Naive thymus-derived CD4-positive, alpha-beta T cell (primary cell): ENCODE measurements at places on chromosomes 16 and 17.

DNA sequence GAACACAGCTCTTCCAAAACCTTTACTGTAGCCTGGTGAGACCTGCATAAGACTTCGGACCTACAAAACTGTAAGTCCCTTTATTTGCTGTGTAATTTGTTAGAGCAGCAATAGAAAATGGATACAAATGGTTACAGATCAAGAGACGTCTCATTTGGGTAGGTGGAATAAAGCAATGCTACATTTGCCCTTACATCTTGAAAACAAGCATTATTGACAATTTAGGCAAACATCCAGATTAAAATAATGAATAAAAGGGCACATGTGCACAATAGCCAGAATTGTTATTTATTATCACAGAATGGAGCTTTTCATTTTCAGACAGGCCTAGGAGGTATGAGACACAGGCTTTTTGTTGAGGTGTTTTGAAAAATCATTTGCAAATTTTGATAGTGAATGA, 222.2 kb upstream of the CPHXL start:
- DNase-seq: no peak

- no peak for DNase-seq
Observed at GRCh38 chr16:74991593-74992403, 6.9 kb upstream of the WDR59 start.

- no peak for DNase-seq
Observed at GRCh38 chr16:80896776-80897175, 92.4 kb upstream of the CDYL2 start.

DNA sequence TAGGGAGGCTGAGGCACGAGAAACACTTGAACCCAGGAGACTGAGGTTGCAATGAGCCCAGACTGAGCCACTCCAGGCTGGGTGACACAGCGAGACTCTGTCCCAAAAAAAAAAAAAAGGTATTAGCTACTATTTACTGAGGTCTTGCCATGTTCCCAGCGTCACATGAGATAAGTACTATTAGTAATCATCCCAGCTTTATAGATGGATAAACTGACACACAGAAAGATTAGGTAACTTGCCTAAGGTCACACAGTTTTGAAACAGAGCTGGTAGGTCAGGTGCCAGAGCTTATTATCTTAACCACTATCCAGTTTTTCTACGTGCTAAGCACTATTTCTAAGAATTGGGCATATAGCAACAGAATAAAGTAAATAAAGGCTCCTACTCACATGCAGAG, 51.6 kb downstream of the TEX14 start:
- DNase-seq: no peak

GRCh38 chr17:332023-332422, 20.6 kb downstream of the RPH3AL start:
- no peak for DNase-seq

GRCh38 chr17:36089888-36090836, at the start of gene CCL3:
TSS of gene CCL3 (minus strand) at chr17:36090143. CDS start at chr17:36090058, 85 bp downstream.
- DNase-seq: no peak

GRCh38 chr16:68627951-68628425, 17.1 kb upstream of the CDH3 start:
- no peak for DNase-seq

GRCh38 chr16:10647721-10648296, 46.9 kb downstream of the TEKT5 start:
- no peak for DNase-seq

DNA sequence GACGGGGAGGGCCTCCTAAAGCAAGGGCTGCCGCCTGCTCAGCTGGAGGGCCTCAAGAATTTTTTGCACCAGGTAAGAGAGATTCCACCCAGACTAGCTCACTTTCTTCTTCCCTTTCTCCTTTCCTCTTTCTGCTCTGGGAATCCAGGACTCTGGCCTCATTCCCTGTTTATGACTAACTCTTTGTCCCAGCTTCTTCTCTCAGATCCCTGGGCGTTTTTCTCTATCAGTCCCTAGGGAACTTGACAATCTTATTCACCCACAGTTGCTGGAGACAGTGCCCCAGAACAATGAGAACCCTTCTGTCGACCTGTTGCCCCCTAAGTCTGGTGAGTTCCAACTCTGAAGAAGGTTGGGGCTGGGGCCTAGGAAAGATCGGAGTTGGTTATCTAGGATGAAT, 15.6 kb downstream of the CNTROB start:
- no peak for DNase-seq

- DNase-seq: no peak
Observed at GRCh38 chr17:1091900-1092299, 87.9 kb downstream of the ABR start.
